ENCODE measurements at places on chromosomes 12 and 14. TPM values are rescaled to one million over a fixed set of nuclear protein-coding genes. Genes with fewer than 3 reads are reported as not detected.
A peak's percentile ranks its signal among the peaks of the same experiment; 100 is the strongest.

DNA sequence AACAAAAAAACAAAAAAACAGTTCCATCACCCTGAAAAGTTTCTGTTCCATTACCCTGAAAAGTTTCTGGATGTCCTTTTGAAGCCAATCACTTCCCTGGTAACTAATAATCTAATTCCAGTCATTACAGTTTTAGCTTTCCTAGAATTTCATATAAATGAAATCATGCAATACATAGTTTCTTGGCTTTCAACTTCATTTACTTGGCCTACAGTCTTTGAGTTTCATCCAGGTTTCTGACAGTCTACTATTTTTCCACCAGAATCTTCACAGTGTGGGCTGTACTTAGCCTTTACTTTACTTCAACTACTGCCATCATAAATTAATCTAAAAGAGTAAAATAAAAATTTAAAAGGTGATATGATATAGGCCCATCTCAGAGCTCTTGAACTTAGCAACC is 55.5 kb downstream of the RPS6KA5 start:
- DNase-seq, result no peak

GRCh38 chr14:94646481-94646880 is 34.3 kb downstream of the SERPINA3 start:
- DNase-seq, result no peak

GRCh38 chr12:126349383-126349782 is 1284.1 kb downstream of the AACS start:
- DNase-seq, result no peak

DNA sequence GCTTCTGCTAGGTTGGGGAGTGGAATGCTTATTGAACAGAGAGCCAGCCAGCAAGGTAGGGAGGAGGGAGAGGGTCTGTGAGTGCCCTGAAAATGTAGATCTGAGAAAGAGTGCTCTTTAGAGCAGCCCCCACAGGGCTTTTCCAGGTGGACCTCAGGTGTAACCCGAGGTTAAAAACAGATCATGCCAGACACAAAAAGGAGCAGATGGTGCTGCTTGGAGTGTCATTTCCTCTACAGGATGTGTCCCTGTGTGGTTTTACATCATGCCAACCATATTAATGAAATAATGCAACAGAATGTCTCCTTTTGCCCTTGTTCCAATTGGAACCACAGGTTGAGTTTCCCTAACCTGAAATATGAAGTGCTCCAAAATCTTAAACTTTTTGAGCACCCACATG is 6.4 kb downstream of the SUSD6 start:
- no peak for DNase-seq

FOXN4 gene
- total RNA-seq, result not detected

DNA sequence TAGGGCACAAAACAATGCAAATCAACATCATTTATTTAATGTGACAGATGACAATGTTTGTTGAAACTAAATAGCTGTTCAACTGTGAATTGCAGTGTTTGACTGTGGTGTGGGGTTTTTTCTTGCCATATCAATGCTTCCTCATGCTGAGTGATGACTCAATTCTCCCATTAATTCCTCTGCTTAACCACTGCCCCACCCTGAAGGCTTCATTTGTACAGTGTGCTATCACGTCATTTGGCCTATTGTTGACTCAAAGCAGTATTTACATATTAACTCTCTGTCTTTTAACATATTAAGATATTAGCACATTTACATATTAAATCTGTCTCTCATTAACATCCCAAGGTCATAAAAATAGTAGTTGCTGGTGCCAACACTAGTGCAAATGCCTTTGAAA is 164.8 kb upstream of the NRXN3 start:
- DNase-seq, result peak; percentile 89

- DNase-seq, result no peak
Measured at GRCh38 chr12:3149515-3150307, 72.5 kb downstream of the TSPAN9 start.

PEX5 gene
- total RNA-seq, result 14.4 TPM

- DNase-seq, result no peak
Measured at GRCh38 chr12:91333966-91334365, 151.3 kb upstream of the DCN start.

GRCh38 chr12:81759190-81760051 is at the start of gene PPFIA2:
PPFIA2 (minus strand) TSS chr12:81759350.
- no peak for DNase-seq

- no peak for DNase-seq
Measured at GRCh38 chr14:58808828-58809227, 171.1 kb downstream of the DACT1 start.

- no peak for DNase-seq
Measured at GRCh38 chr12:131928080-131928710, 881 bp upstream of the PUS1 start.

DNA sequence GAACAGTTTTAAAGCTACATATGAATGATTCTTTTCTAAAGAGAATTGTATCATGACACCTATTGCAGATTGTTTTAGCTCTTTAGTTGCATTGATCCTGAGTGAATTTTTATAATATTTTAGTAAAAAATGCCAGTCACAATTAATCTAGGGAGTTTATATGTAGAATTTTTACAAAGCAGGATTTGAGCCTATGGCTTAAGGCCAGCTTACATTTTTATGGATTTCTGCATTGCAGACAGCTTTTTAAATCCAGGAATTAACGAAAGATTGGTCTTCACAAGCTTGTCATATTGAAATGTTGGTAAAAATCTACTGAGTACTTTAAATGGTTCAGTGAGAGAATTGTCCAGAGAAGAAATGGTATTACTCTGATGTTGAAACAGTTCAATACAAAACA is 358.0 kb downstream of the TMTC2 start:
- DNase-seq, result no peak

DNA sequence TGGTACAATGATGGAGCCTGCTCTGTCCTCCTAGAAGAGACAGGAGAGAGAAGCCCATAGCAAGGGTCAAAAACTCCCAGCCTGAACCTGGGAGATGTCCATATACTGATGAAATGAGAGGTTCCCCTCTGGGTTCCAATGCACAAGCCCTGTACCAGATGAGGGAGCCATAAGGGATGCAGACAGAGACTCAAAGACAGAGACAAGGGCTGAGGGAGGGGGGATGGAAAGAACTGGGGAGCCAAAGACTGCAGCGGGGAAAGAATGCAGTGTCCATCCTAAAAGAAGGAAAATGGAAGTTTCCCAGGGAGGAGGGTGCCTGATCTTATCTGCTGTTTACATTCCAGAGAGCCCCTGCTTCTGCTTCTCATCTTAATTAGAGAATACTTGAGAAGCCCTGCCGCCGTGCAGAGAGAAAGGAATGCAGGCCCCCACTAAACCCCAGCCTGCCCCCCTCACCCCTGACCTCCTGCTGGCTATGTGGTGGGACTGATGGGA is 27.7 kb downstream of the KRT18 start:
- no peak for DNase-seq

DNA sequence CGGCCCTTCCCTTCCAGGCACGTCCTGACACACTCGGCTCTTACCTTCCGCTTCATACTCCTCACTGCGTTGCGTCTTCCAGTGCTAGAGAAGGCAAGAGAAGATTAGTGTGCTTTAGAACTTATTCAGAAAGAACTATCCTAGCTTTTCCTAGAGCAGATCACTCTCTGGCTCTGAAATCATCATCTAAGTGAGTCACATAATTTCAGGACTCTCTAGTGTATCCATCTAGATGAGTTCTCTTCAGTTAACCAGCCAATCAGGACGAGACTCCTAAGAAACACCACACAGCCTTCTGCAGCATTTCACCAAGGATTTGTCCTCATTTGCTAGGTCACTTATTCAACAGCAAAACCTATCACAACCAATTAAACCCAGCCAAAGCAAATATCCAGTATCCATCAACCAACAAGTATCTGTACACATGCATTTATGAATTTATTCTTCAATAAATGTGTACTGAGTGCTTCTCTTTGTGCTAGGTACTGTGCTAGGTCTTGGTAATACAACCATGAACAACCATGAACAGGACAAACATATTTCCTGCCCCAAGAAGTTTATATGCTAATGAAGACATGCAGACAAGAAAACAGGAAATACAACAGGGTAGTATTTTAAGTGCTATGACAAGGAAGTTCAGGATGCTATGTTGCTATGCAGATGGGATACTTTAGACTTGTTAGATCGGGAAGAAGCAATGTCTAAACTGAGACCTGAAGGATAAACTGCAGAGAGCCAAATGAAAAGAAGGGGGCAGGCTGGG is 52.1 kb downstream of the NIN start:
- no peak for DNase-seq

- no peak for DNase-seq
Measured at GRCh38 chr12:98808243-98808875, 163.3 kb downstream of the APAF1 start.

DNA sequence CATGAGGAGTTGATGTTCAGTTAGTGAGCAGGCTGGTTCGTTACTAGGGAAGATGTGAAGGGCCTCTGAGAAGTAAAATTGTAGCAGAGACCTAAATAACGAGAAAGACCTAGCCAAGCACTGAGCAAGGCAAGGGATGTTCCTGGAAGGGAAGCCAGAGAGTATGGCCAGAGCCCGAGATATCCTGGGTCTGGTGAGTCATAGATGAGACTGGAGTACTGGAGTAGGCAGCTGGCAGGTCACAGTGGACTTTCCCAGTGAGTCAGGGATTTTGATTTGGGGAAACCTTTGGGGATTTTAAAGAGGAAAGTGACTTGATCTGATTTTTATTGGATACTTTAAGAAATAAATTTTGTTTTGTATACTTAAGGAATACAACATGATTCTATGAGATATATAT is 369.0 kb downstream of the DIO2 start:
- peak; percentile 40 for DNase-seq

DNA sequence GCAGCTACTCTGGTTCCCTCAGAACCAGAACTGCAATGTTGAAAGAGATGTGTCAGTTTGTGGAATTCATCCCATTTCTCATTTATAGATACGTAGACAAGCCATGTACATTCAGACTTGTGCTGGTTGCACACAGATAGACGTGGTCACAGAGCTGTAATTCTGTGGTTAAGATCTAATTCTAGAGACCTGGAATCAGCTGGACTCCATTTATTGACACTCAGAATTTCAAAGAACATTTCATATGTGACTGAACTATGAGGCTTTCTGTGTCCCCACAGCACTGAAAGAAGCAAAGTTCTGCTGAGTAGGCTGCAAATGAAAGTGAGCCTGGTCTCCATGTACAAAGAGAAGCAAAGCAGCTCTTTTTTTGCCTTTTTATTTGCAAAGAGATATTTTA is 220.2 kb upstream of the NAV3 start:
- no peak for DNase-seq

DNA sequence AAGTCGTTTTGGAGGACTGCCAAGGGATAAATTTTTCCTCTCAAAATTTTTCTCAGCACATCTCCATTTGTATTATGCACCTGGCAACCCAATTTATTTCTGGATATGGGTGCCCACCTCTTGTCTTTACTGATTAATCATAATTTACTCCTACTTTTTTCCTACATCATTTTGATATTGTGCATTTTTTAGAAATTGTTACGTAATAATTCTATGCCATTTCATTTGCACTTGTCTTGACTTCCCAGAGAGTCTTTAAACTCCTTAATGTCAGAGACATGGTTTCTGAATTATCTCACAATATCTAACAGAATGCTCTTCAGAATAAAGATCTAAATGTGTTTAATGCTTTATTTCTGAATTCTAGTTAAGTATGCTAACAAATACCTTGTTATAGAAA is 113.1 kb downstream of the TMTC3 start:
- DNase-seq, result no peak

GRCh38 chr12:93663006-93663728 is 14.0 kb upstream of the CRADD start:
- no peak for DNase-seq

- no peak for DNase-seq
Measured at GRCh38 chr14:99884834-99885648, 91.8 kb downstream of the EML1 start.

GRCh38 chr14:68534276-68534675 is 258.6 kb downstream of the ZFP36L1 start:
- DNase-seq, result no peak

ADGRD1 gene
- not detected for total RNA-seq

GRCh38 chr12:133080368-133081158 is at the start of gene ZNF140:
ZNF140 (plus strand) TSS chr12:133080923; CDS start chr12:133081321, 398 bp downstream.
- peak; percentile 80 for DNase-seq

KRT74 gene
- not detected for total RNA-seq

DNA sequence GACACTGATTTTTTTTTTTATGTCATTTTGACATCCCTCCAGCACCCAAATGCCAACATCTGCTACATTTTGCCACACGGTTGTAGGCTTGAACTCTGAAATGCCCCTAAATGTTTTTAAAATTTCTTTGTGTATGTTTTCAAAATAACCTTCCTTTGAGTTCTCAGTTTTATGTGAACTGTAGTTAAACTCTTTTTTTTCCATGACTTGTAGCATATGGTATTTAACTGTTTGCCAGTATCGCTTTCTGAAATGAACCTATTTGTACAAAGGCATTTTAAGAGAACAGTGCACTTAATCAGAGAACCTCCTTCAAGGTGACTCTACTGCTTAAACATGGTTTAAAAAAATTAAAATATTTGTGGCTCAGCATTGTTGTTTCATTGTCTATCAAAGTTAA is 61.5 kb downstream of the PDE3A start:
- DNase-seq, result no peak

DNA sequence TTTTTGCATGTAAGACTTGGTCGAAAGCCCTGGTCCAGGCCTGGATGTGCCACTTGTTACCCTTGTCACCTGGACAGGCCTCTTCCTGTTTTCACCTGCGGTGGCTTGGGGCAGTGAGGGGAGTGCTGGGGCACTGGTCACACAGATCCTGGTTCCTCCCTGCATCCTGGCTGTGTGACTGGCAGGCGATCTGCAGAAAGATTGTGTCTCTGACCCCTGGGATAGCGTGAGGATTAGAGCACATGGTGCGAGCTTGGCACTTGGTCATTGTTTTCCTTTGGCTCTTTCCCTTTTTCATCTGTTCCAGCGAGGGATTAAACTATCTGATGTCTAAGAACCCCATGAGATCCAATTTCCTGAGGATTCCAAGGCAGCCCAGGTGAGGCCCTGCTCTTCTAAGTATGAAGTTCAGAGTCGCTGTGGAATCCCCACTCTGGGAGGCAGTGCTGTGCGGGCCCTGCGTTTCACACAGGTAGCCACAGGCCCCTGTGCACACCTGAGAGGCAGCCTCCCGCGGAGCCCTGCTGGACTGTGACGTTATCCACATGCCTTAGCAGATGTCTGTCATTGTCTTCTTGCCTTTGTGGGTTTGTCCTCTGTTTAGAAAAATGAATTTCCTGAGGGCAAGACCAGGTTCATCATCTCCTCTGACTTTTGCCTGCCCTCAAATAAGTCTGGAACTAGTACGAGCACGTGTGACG is 288.4 kb downstream of the CACNA1C start:
- DNase-seq, result no peak

FGF6 gene
- not detected for total RNA-seq
